ENCODE measurements at places on chromosomes 2 and 18.

- no peak for DNase-seq
Observed at GRCh38 chr18:59767732-59768131, 70.5 kb upstream of the CCBE1 start.

- DNase-seq: no peak
Observed at GRCh38 chr18:37778417-37779165, 213.0 kb upstream of the CELF4 start.

GRCh38 chr2:8984157-8984556, 19.3 kb downstream of the MBOAT2 start:
- DNase-seq: no peak

DNA sequence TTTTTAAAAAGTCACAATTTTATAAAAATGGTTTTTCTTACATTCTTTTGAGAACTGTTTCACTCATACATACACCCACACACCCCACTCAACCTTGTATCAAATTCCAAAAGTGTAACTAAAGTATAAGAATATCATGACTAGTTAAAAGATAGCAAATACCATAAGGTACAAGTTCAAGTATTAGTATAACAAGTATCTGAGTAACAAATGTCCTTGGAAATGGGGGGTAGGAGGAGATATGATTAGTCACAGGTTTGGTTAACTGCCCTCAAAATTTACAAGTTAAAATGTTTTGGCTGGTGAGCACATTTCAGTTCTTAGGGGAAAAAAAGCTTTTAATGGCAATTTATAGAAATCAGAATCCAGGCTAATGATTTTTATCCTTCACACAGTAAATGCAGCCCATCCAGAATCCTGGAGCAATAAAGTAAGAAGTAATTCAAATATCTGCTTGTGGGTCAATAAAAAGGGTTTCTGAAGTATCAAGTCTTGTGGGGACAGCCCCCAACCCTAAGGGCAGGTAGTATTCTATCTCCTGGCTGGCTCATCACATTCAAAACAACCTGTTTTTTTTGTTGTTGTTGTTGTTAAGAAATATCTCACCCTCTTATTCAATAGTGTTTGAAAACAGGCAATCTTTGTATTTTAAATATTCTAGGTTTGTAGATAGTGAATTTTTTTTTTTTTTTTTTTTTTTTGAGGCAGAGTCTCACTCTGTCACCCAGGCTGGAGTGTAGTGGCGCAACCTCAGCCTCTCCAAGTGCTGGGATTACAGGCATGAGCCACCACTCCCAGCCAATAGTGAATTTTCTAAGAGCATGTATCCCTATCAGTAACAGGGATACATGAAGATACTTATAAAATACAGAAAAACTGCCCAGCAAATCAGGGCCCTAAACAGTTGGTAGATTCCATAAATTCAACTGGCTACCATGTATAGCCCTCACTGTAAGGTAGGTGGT, 14.5 kb downstream of the IAH1 start:
- no peak for DNase-seq

DNA sequence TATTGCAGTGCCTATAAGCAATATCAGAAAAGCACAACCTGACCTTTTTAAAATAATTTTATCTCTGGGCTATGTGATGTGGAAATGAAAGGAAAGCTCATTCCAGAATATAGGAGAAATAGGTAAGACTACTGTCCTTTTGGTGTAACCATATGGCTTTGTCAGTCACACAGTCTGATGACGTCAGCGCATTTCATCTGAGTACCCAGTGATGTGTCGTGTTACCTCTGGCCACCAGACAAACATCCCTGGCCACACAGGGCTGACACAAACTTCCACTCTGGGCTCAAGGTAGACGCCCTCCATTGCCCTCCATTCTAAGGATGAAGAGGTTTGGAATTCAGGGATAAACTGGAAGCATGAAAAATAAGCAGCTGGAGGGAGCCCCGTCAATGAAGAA, 506.7 kb downstream of the CMPK2 start:
- no peak for DNase-seq

GRCh38 chr2:190482451-190482850, 52.1 kb downstream of the NEMP2 start:
- DNase-seq: no peak

DNA sequence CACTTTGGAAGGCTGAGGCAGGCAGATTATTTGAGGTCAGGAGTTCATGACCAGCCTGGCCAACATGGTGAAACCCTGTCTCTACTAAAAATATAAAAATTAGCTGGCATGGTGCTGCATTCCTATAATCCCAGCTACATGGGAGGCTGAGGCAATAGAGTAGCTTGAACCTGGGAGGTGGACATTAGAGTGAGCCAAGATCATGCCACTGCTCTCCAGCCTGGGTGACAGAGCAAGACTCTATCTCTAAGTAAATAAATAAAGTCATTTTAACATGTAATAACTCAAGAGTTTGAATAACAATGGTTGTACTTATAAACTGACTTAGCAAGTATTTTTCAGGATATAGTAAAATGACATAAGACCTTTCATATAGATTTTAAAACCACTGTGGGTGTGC, 169.3 kb upstream of the FN1 start:
- DNase-seq: no peak

GRCh38 chr2:26978061-26978596, 7.7 kb downstream of the MAPRE3 start:
- DNase-seq: no peak

DNA sequence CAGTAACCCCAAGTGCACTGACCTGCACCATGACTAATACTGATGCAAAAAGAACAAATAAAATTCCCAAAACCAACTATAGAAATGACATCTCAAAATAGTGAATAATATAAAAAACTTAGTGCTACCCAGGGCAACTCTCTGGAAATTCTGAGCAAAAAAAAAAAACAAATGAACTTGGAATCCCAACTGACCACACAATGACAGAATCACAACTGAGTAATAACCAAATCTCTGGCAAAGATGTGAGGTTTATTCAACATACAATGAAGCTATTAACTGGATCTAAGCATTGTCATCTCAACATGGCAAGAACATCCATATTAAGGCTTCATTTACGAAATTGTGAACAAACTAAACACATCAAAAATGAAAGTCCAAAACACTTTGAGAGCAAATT, 22.7 kb downstream of the EXOC6B start:
- DNase-seq: no peak

GRCh38 chr2:108936866-108937265, 52.2 kb downstream of the EDAR start:
- no peak for DNase-seq

DNA sequence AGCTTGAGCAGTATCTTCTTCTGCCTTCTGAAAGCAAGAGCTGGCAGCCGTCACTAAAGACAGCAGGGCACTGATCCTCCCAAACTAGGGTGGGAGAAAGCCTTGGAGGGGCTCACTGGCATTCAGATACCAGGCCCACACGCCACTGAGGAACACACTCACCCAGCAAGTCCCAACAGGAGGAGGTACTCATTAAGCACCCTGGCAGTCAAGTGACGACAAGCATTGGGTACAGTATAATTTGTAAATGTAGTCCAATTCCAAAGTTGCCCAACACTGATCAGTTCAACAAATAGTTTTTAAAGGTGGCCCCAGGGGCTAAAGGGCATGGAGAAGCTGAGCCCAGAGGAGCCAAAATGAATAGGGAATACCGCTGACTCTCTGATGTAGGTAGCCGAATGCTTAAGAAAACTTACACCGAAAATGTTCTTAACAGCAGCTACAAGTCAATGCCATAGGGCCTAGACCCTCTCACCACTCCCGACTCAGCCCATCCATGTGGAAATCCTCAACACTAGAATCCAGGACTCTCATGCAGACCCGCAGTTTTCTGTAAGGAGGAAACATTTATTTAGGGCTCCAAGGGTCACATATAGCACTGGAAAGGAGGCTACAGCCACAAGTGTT, 9.9 kb downstream of the LIMS2 start:
- DNase-seq: no peak

- DNase-seq: no peak
Observed at GRCh38 chr18:11454040-11454439, 155.4 kb upstream of the SLC35G4 start.

GRCh38 chr2:201608021-201608420, 35.3 kb downstream of the TMEM237 start:
- DNase-seq: no peak

- no peak for DNase-seq
Observed at GRCh38 chr18:45617284-45617683, 2.0 kb downstream of the SLC14A2 start.

DNA sequence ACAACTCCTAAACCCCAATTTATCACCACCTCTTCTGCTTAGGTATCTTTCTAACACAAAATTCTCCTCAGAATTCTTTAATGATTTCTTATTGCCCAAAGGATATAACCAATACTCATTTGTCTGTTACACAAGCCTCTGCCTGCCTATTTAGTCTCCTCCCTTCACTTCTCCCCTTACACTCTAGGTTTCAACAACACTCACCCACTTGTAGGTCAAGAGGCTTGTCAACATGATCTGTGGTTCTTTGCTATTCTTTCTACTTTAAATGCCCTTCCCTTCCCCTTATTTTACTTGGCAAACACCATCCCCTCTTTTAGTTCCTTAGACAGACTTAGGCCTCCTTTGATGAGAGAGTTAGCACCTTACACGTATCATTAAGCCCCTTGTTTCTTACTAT, 69.0 kb upstream of the C2orf15 start:
- no peak for DNase-seq

DNA sequence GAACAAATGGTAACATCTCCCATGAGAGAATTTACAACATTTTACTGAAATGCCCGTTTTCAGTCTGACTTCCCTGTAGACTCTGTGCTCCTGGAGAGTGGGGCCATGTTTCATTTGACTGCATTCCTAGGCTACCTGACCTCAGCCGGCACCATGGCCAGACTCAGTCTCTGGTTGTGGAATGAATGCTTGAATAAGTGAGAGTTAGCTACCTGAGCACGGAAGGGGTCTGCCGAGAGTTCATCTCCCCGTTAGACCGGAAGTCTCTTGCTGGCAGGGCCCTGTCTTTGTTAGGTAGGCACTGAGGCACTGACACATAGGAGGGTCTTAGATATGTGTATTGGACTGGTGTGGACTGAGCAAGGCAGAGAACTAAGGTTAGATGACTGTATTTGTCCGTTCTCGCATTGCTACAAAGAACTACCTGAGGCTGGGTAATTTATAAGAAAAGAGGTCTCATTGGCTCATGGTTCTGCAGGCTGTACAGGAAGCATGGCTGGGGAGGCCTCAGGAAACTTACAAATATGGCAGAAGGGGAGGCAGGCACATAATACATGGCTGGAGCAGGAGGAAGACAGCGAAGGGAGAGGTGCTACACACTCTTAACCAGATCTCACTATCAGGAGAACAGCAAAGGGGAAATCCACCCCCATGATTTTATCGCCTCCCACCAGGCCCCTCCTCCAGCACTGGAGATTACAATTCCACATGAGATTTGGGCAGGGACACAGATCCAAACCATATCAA, 271.2 kb downstream of the GLI2 start:
- no peak for DNase-seq

- DNase-seq: no peak
Observed at GRCh38 chr2:157349949-157350515, 24.4 kb upstream of the ERMN start.

DNA sequence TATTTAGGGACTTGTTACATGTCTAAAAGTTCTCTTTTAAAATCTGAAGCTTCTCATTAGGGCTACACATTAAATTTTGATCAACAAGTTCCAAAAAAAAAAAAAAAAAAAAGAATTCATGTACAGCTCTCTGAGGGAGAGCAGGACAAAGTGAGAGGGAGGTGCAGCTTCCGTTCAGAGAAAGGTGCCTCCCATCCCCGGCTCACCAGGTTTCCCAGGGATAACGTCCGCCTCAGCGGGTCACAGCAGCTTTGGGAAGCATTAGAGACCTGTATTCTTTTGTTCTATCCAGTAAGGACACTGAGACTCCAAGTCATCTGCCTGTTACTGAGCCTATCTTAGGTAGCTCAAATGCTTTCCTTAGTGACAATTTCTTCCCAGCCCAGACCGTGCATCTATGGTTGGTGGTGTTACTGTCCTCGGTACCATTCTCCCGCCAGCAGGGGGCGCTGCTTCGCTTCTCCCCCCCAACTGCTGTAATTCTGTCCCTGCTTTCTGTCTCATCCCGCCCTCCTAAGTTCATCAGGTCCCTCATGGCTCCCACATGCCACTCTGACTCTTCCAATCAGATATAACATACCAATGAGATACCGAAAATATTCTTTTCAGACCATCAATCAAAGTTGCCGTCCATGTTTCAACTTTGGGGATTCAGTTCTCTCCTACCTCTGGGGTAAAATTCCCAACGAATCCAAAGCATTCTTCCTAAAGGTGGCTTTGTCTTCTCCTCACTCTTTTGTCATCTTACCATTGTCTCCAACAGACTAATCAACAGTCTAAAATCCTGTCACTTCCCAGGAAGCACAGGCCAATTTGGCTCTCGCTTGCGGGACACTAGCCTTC, 466.5 kb downstream of the METTL4 start:
- no peak for DNase-seq

DNA sequence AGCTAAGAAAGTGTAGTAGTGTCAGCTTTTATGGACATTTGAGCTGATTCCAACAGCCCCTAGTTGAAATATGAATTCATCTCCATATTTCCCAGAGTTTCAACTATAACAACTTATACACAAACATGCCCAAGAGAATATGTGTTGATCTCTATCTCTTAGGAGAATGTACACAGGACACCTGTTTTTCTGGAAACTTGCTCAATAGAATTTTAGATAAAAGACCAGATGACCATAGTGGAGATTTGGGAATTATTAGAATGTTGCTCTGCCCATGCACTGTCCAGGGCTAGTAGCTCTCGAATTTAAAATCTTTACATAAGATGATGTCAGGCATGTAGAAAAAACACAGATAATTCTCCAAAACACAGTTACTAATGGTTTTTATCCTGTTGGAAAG, 162.3 kb upstream of the VRK2 start:
- no peak for DNase-seq

- no peak for DNase-seq
Observed at GRCh38 chr2:2699121-2699505, 368.0 kb upstream of the MYT1L start.

- DNase-seq: no peak
Observed at GRCh38 chr2:41621095-41621494, 426.7 kb upstream of the PKDCC start.

DNA sequence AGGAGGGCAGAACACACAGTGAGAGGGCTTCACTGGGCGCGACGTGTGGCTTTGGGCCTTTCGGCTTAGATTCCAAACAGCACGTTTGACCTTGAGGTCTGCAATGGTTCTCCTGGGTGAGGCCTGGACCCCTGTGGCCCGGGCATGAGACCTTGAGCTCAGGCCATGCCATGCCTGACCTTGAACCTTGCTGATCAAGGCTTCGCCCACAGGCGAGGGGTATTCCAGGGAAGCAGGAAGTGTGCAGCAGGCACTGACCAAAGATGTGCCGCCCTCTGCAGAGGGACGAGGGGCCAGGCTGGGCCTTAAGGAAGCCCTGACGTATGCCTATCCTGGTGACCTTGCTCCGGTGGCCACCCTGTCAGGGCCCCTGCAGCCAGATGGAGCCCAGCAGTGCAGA, 178.3 kb upstream of the HDAC4 start:
- DNase-seq: no peak

- no peak for DNase-seq
Observed at GRCh38 chr18:62485684-62486083, 37.1 kb upstream of the ZCCHC2 start.

DNA sequence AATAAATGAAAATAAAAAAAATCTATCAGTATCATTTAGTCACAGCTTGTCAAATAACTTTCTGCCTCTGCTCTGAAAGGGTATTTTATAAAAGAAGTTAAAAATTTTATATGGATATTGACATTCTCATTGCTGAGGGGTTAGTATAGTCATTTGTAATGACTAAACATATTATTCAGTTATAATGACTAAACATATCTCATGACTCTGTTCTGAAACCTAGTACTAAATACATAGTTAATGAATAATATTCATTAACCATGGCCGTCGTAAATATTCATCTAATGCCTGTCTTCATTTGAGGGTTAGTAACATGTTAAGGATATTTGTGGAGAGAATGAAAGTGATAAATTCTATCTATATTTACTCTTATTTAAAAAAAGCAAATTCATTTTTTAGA, 69.1 kb upstream of the MAP4K3 start:
- no peak for DNase-seq

Measured in SK-N-MC (cell line).